Left ventricle myocardium superior (tissue), 1 donor: ENCODE measurements at places on chromosomes 7 and 10. TPM values are rescaled to one million over a fixed set of nuclear protein-coding genes. Genes with fewer than 3 reads are reported as not detected.

Gene GPR85
- 0.69 TPM for total RNA-seq

GRCh38 chr10:86403183-86403797 lies 36.7 kb upstream of the GRID1 start:
- DNase-seq, result no peak

GRCh38 chr7:26309089-26309488 lies 17.4 kb downstream of the SNX10 start:
- no peak for DNase-seq

Gene ENTPD1
- total RNA-seq, result 7.5 TPM
